ENCODE measurements at places on chromosomes 1 and 21. TPM values are rescaled to one million over a fixed set of nuclear protein-coding genes. Genes with fewer than 3 reads are reported as not detected.

KLHL12 gene
- 25.2 TPM for total RNA-seq

OR10Z1 gene
- total RNA-seq, result under 0.01 TPM

NPPB gene
- 0.47 TPM for total RNA-seq

KDF1 gene
- 2.5 TPM for total RNA-seq

PLPPR5 gene
- 0.09 TPM for total RNA-seq

RHCE gene
- 1.0 TPM for total RNA-seq

SDC3 gene
- 3.8 TPM for total RNA-seq

DENND2D gene
- 106 TPM for total RNA-seq

S100A10 gene
- total RNA-seq, result 46.1 TPM

ZC3H11A gene
- total RNA-seq, result 113 TPM

ACOT7 gene
- 22.2 TPM for total RNA-seq

All from thymus (tissue), 14 donors.